ENCODE measurements at places on chromosomes 2 and 18. TPM values are rescaled to one million over a fixed set of nuclear protein-coding genes. Genes with fewer than 3 reads are reported as not detected.

Gene SPATS2L
- total RNA-seq = 192 TPM

Gene GPR17
- total RNA-seq = 0.18 TPM

Gene KCNS3
- total RNA-seq = 1.7 TPM

Gene DNAH7
- total RNA-seq = 1.2 TPM

Gene INO80B
- 19.2 TPM for total RNA-seq

Gene CYP27A1
- total RNA-seq = 3.9 TPM

Gene DSG1
- total RNA-seq = 0.05 TPM

Gene CRYBA2
- total RNA-seq = not detected

Gene ALLC
- total RNA-seq = not detected

Gene DTNB
- 5.1 TPM for total RNA-seq

Gene DNER
- 1.0 TPM for total RNA-seq

Gene PRSS56
- not detected for total RNA-seq

Gene CACNB4
- 2.9 TPM for total RNA-seq

Gene SALL3
- 7.7 TPM for total RNA-seq

Gene UPP2
- not detected for total RNA-seq

Gene CD8B2
- not detected for total RNA-seq

Gene NGEF
- total RNA-seq = 0.16 TPM

Gene CAPN14
- total RNA-seq = 0.14 TPM

Gene SCN3A
- 1.4 TPM for total RNA-seq

Gene FOXD4L1
- not detected for total RNA-seq

Gene TWIST2
- 2.5 TPM for total RNA-seq

Gene GPR35
- 0.82 TPM for total RNA-seq

Gene ANKRD62
- not detected for total RNA-seq

Gene HAUS1
- total RNA-seq = 23.5 TPM

Gene GAL3ST2
- total RNA-seq = not detected

Gene SIX2
- total RNA-seq = 7.4 TPM

Gene ALMS1
- 14.6 TPM for total RNA-seq

Gene REEP1
- 1.1 TPM for total RNA-seq

Gene WDFY1
- 52.5 TPM for total RNA-seq

Gene CTAGE1
- total RNA-seq = 0.12 TPM

Gene MTCL1
- total RNA-seq = 48.6 TPM

Gene CNGA3
- total RNA-seq = not detected

Gene APCDD1
- 5.4 TPM for total RNA-seq

Gene ABCG5
- total RNA-seq = not detected

Gene IL1A
- 0.43 TPM for total RNA-seq

Gene KYNU
- 0.72 TPM for total RNA-seq

Gene NEU2
- total RNA-seq = not detected

Gene AGXT
- not detected for total RNA-seq

Gene TRABD2A
- 2.6 TPM for total RNA-seq

Gene SLC14A1
- total RNA-seq = not detected

Gene ERFE
- 1.4 TPM for total RNA-seq

Gene ANKRD53
- 0.94 TPM for total RNA-seq

Gene SLC4A3
- total RNA-seq = 11.2 TPM

Gene NPAS2
- total RNA-seq = 5.8 TPM

Gene AFF3
- 14.7 TPM for total RNA-seq

Gene GKN1
- total RNA-seq = not detected

Gene ZAP70
- total RNA-seq = 0.73 TPM

Gene OSBPL6
- total RNA-seq = 13.7 TPM

Gene LTBP1
- total RNA-seq = 29.7 TPM

Gene OR6B2
- not detected for total RNA-seq

Gene C2orf15
- total RNA-seq = 0.59 TPM

Gene TNS1
- 219 TPM for total RNA-seq

Gene GAD1
- total RNA-seq = 4.7 TPM
